Muscle of leg (tissue), 16 donors: ENCODE measurements at places on chromosomes 2 and 18.
A peak's percentile ranks its signal among the peaks of the same experiment; 100 is the strongest.

- no peak overlapping the region for H3K27ac ChIP-seq
- H3K4me3 ChIP-seq, result no peak overlapping the region
- H3K4me1 ChIP-seq, result peaks cover 33% of the 10 kb centered on the region
- no peak for DNase-seq
- H3K27me3 ChIP-seq, result no peaks in the 10 kb centered on the region
These were observed 232.0 kb downstream of the LDLRAD4 start for GRCh38 chr18:13450289-13451212.

DNA sequence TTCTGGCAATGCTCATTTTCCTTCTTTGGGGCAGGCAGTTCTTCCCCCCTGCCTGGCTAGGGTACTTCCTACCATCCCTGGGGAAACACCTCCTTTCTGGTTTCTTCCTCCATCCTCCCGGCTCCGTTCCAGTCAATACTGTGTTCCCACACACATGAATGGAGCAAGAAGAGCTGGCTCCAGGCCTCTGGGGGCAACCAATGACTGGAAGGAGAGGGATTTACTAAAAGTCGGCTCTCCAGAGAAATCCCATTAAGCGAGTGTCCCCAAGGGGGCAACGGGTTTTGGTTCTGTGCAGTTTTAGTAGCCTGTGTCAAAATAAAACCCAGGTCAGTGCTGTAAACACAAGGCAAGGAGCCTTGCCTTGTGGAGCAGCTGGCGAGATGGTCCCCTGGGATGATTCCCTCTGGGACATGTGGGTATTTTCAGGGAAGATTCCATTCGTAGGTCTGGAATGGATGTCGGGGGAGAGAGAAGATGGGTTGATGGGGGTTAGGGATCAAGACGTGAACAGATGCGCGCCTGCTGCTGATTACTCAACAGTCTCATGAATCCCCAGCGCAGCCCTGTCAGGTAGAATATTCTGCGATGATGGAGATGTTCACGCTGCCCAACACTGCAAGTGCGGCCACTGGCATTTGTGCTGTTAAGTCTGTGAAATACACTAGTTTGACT lies 32.0 kb downstream of the EMILIN2 start:
- H3K27me3 ChIP-seq, result no peaks in the 10 kb centered on the region
- no peak overlapping the region for H3K27ac ChIP-seq
- no peak for DNase-seq
- no peak overlapping the region for H3K4me3 ChIP-seq
- H3K36me3 ChIP-seq, result no peaks in the 10 kb centered on the region

DNA sequence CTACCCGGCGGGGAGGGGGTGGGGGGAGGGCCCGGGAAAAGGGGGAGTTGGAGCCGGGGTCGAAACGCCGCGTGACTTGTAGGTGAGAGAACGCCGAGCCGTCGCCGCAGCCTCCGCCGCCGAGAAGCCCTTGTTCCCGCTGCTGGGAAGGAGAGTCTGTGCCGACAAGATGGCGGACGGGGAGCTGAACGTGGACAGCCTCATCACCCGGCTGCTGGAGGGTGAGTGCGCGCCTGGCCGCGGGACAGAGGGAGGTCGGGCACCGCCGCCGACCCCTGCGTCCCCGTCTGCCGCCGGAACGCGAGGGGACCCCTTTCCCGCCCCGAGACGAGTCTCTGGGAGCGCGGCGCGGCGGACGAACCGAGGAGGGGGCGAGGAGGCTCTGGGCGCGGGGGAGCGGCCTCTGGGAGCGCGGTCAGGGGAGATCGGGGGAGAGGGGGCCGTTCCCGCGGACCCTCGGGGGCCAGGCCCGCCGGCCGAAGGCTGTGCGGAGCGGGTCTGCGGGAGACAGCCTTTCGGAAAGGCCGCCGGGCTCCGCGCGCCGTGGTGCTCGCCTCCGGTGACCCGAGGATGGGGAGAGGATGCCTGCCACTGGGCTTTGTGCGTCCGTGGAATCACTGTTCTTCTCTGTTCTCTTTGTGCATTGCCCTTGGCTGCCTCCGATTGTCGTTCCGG lies 463 bp downstream of the PPP1CB start:
- H3K27ac ChIP-seq, result peak overlapping the region; percentile 98
- H3K36me3 ChIP-seq, result no peaks in the 10 kb centered on the region
- peak; percentile 53 for DNase-seq
- no peaks in the 10 kb centered on the region for H3K27me3 ChIP-seq
- H3K4me3 ChIP-seq, result peak overlapping the region; percentile 64

GRCh38 chr18:64718808-64719207 lies 569.9 kb upstream of the LINC00305 start:
- H3K4me3 ChIP-seq, result no peak overlapping the region
- H3K27me3 ChIP-seq, result no peaks in the 10 kb centered on the region
- no peak overlapping the region for H3K27ac ChIP-seq
- H3K36me3 ChIP-seq, result no peaks in the 10 kb centered on the region
- DNase-seq, result peak; percentile 31

DNA sequence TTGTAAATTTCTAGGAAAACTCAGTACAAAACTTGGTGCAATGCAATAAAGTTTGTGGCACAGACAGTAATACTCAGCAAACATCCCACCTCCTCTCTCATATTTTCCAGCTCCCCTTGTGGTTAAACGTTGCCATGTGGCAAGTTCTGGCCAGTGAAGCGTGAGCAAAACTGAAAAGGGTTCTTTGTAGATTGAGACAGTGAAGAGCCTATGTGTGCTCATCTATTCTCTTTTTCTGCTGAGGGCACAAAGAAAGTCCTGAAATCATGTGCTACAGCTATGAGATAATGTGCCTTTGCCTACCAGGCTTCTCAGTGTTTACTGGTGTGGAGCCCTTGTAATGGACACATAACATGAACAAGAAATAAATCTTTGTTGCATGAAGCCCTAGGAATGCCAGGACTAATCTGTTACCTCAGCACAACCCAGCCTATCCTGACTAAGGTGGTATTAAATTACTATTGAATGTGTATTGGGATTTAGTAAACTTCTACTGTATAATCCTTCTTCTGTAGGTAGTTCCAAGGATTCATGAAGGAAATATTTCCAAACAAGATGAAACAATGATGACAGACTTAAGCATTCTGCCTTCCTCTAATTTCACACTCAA lies 13.0 kb upstream of the TYMS start:
- H3K27me3 ChIP-seq, result no peaks in the 10 kb centered on the region
- no peak for DNase-seq
- H3K4me3 ChIP-seq, result no peak overlapping the region
- no peak overlapping the region for H3K27ac ChIP-seq

DNA sequence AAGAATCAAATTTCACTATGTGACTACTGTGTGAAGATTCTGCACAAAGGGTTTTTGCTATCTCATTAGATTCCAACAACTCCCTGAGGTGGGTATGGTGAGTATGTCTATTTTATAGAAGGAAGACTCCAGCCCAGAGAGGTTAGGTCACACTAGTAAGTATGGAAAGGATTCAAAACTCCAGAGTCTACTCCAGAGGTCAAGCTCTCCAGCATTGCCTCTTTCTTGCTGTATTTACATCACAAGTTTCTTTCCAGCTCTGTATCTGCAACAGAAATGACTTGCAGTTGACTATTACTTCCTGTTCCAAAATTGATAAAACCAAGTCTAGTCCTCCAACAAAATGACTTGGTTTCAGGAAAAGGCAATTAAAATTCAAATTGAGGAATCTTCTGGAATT lies 2.1 kb downstream of the COL4A4 start:
- H3K4me1 ChIP-seq, result peaks cover 11% of the 10 kb centered on the region
- H3K27me3 ChIP-seq, result peaks cover 22% of the 10 kb centered on the region
- H3K4me3 ChIP-seq, result no peak overlapping the region
- H3K36me3 ChIP-seq, result no peaks in the 10 kb centered on the region
- no peak for DNase-seq

- H3K27ac ChIP-seq, result peak overlapping the region; percentile 57
- H3K27me3 ChIP-seq, result no peaks in the 10 kb centered on the region
- H3K36me3 ChIP-seq, result no peaks in the 10 kb centered on the region
- no peak for DNase-seq
These were observed 13.7 kb upstream of the RALB start for GRCh38 chr2:120238728-120239487.

DNA sequence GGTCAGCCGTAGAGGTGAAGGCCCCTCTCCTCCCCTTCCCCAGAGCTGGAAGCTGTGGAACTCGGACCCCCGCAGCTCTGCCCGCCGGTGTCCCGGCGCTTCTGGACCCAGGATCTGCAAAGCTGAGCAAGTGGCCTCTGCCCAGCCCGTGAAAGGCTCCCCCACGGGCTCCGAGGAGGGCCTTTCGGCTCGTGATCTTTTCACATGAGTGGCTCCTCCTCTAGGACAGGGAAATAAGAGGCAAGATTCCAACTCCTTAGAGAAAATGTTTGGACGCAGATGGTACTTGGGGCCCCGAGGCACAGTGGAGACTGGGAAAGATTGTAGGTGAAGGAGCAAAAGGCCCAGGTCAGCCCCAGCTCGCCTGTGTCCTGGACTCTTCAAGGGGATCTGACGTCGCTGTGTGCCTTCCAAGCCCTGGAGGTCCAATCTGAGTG lies 48.2 kb upstream of the SP3 start:
- H3K36me3 ChIP-seq, result no peaks in the 10 kb centered on the region
- peak; percentile 66 for DNase-seq
- peak overlapping the region; percentile 54 for H3K4me3 ChIP-seq
- H3K27ac ChIP-seq, result peak overlapping the region; percentile 84
- H3K4me1 ChIP-seq, result peaks cover 35% of the 10 kb centered on the region

- peaks cover 11% of the 10 kb centered on the region for H3K36me3 ChIP-seq
- H3K4me1 ChIP-seq, result no peaks in the 10 kb centered on the region
- DNase-seq, result no peak
- no peak overlapping the region for H3K4me3 ChIP-seq
These were observed 7.4 kb downstream of the PPP4R3B start for GRCh38 chr2:55609938-55610578.

GRCh38 chr2:20469595-20469994 lies 22.7 kb downstream of the RHOB start:
- no peak overlapping the region for H3K4me3 ChIP-seq
- DNase-seq, result no peak
- no peak overlapping the region for H3K27ac ChIP-seq
- H3K36me3 ChIP-seq, result no peaks in the 10 kb centered on the region
- H3K27me3 ChIP-seq, result no peaks in the 10 kb centered on the region

DNA sequence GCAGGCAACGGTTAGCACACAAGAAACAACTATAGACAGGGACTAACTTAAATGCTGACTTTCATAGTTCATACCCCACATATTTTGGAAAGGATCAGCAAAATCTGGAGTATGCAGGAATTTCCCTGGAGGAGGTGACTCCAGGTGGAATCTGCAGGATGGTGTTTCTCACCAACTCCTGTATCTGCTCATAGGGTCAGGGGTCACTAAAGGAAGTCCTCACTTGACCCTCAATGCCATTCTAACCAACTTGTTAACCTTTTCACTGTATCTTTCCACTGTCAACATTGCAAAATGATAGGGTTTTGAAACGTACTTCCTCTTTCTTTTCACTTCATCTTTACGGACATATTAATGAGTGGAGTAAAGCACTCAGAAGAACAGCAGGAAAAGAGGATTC lies 207.0 kb upstream of the CXCR4 start:
- no peak overlapping the region for H3K27ac ChIP-seq
- no peak overlapping the region for H3K4me3 ChIP-seq
- no peaks in the 10 kb centered on the region for H3K27me3 ChIP-seq

DNA sequence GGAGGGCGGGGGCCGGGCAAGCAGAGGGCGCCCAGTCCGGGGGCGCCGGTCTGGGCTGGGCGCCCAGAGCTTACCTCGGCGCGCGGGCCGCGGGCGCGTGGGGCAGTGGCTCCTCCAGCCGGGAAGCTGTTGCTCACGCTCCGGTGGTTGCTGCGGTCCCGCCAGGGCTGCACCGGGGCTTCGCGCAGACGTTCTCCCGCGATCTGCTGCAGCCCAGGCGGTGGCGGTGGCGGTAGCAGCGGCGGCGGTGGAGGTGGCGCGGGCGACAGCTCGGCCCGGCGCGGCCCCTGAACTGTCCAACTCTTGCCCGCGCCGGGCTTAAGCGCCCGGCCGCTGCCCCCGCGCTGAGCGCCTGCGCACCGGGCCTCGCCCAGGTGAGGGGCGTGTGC lies 391 bp downstream of the ZNF385B start:
- H3K27me3 ChIP-seq, result peaks cover 26% of the 10 kb centered on the region
- no peak overlapping the region for H3K27ac ChIP-seq
- H3K36me3 ChIP-seq, result no peaks in the 10 kb centered on the region
- peak overlapping the region; percentile 8 for H3K4me3 ChIP-seq
